ENCODE measurements at places on chromosomes 5 and 9. TPM values are rescaled to one million over a fixed set of nuclear protein-coding genes. Genes with fewer than 3 reads are reported as not detected.

DNA sequence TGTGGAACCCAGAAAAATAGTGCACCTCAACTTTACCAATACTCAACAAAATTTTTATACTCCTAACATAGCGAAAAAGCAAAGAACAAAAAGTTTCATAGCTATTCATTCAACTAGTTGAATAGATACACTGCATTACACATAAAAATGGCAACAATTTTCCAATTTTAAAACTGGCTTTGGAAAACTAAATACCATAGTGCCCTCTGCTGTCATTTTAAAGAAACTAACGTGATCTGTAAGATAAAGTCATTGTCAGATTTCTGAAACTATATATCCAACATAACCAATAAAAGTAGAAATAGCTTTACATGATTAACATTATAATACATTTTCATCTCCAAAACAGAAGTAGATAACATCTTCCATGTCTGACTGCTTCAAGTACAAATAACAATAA is 31.6 kb downstream of the DTWD2 start:
- no peak for DNase-seq

DNA sequence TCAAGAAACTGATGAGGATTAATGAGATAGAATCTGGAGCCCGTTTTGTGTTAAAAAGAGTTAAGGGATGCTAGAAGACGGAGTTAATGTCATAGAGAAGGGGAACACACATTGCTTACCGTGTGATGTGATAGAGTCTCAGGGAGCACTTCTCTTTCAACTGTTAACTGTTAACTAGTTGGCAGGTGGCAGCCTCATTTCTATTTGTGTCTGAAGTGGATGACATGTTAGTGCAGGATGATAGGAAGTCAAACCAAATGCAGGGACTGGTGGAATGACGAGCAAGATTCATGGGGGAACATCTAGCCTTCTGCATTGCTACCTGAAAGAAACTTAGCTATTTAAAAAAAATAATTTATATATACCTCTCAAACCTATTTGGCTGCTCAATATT is 222.7 kb downstream of the MAST4 start:
- no peak for DNase-seq

DNA sequence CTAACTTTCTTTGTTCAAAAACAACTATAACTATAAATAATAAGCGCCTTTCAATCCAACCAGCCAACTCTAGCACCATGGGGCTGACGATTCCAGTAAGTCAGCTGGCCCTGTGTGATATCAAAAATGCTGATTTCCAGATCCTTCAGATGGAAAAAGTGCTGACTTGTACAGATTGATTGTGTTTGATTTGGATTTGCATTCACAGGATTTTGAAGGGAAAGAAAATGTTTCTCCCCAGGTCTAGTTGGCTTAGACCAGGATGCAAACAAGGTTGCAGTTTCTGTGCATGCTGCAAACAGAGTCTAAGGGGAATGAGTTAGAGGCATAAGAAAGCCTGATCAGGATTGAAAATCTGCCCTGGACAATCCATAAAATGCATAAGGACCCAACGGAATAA is 68.9 kb downstream of the SLC1A3 start:
- DNase-seq: no peak

DNA sequence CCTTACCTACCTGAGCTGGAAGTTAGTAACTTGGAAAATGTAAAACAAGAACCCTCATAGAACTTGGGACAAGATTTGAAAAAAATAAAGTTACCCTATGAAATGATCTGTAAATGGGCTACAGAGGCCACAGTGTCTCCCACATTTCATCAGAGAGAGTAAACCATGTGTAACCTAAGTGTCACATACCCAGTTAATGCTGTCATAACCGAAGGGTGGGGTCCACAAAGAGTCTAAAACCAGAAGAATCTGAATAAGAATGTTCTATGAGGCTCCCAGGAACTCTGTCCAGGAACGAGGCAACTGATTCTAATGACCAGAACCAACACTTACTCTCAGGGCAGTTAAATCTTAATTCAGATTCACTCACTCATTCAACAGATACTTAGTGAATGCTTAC is 1.0 kb upstream of the FAM13B start:
- DNase-seq: no peak

DNA sequence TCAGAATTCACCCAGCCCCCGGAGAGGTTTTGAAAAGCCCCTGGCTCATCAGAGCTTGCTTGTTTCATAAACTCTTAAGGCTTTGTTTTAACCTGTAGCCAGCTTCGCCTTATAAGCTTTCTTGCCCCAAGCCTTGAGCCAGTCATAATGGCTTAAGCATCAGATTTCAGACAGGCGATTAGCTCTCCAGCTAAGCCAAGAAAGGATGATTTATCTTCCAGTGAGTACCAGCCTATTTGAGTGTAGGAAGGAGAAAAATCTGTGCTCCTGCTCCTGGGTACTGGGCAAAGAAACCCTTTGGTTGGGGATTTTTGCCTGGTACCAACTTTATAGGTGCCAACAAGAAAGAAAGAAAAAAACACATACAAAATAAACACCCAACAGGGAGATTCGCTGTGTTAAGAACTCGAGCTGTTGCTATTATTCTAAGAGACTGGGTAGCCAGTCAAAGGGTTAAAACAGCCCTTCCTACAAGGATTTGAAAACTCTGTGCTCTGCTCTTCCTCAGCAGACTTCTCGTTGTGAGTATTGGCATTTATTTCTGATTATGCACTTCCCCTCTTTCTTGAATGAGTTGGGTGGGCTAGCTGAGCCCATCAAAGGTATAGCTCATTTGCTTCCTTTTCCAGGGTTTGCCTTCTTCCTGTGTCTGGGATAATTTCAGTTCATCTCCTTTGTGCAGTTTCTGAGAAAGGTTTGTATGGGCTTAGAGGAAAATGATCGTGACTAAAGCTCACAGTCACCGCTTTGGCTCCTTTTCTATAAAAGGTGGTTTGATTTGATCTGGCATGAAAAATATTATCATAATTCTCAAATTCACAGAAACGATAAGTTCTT is 157.2 kb upstream of the DMRT1 start:
- DNase-seq: no peak

GRCh38 chr5:15614679-15615078 is 114.7 kb downstream of the FBXL7 start:
- DNase-seq: no peak

DNA sequence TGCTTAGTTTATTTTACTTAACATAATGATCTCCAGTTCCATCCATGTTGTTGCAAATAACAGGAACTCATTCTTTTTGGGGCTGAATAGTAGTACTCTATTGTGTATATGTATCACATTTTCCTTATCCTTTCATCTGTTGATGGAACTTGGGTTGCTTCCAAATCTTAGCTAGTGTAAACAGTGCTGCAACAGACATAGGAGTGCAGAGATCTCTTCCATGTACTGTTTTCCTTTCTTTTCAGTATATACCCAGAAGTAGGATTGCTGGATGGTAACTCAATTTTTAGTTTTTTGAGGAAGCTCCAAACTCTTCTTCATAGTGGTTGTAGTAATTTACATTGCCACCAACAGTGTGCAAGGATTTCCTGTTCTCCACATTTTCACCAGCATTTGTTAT is 138.8 kb upstream of the POC5 start:
- DNase-seq: no peak

The CMBL gene
- total RNA-seq: 2.2 TPM

GRCh38 chr5:59188419-59189225 is 605.7 kb downstream of the RAB3C start:
- peak; percentile 71 for DNase-seq

The BRINP1 gene
- total RNA-seq: not detected

DNA sequence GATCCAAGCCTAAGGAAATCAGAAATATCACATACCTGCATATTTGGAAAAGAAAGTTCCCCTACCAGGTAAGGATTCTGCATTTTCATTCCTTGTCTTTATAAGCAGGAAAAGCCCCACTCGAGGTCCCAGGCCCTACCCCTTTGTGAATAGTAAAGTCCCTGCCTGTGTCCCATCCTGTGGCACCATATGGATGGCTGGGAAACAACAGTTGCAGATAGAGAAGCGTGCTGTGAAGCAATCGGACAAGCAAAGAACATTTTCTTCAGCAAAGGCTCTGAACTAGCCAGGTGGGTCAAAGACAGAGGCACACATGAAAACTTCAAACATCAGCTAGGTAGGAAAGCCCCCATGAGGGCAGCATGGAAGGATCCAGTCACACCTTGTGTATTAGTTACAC is 169.3 kb downstream of the NR2F1-AS1 start:
- no peak for DNase-seq

DNA sequence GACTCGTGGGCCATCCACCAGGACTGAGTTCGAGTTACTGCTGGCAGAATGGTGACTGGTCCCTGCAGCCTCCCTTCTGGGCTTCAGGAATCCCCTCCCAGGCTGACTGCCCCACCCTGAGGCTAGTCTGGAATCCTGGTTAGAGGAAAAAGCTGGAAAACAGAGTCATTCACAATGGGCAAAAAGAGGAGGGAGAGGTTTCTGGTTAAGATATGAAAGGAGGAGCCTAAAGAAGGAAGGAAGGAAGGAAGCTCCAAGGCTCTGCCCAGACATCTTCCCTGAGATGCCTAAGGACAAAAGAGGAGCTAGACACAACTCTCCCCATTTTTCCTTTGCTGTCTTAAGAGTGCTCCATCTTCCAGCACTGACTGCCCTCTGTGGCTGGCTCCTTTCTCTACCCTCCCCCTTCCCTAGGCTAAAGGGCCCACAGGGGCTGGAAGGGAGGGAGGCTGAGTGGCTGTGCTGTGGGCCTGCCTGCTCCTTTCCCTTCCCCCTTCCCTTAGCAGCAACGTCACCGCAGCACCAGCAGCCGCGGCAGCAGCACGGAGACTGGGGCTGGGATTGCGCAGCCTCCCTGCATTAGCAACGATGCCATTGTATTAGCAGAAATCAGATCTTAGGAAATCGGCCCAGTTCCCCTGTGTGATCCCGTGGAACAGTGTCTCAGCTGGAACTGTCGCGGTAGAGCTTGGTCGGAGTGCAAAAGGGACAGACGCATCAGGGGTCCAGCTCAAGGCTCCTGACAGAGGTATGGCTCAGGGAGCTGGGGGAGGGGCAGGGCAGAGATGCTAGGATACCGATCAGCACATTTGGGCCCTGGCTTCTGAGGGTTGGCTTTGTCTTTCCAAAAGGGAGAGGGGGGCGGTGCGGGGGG is 48.7 kb downstream of the RUSC2 start:
- DNase-seq: no peak

DNA sequence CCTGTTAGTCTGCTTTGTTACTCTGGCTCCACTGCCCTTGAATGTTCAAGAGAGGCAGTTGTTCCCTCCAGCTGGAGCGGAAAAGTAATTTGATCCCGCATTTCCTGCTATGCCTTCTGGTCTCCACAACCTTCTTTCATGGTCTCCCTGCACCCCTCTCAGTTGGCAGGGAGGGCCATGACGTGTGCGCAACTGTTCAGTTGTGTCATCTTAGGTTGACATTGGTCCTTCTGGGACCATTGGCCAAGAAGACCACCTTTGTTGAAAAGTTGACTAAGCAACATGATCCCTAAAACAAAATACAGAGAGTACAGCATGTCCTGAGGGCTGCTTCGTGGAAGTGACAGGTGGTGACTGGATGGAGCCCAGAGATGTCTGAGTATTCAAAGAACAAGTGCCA is 192.5 kb upstream of the TUT7 start:
- no peak for DNase-seq

DNA sequence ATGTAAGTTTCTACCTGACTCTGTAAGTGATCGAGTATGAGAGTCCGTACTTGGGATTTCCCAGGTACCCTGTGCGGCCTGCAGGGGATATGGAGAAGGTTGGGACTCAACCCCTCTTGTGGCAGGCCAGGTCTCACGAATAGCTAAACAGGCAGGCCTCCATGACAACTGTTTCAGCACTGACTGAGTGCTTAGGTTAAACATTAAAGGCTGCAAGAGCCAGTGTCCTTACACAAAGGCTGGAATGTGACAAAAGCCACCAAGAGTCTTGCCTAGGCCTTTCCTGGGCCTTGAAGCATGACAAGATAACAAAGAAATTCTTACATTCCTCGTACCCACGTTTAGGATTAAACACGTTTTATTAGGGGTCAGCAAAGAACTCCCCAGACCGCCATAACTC is 58.6 kb downstream of the THBS4 start:
- no peak for DNase-seq

- DNase-seq: no peak
Measured at GRCh38 chr9:126521976-126522590, 91.6 kb upstream of the LMX1B start.

- DNase-seq: peak; percentile 65
Measured at GRCh38 chr5:39376293-39376714, 12.0 kb upstream of the C9 start.

The TSLP gene
- total RNA-seq: 0.81 TPM

The MARVELD2 gene
- total RNA-seq: 0.45 TPM

The PCDHGA10 gene
- total RNA-seq: 0.05 TPM

DNA sequence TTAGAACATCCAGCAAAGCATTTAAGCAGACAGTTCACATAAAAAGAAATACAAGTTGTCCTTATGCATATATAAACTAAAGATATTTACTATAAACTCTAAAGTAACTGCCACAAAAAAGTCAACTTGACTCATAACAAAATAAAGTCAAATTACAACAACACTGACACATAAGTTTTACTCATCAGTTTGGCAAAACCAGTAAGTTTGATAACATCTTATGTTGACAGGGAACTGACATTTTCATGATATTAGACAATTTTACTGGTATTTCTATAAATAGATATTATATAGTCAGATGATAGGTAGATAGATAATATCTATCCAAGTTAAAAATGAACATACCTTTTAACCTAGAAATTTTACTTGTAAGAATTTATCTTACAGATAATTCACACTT is 9.9 kb upstream of the TSLP start:
- no peak for DNase-seq

DNA sequence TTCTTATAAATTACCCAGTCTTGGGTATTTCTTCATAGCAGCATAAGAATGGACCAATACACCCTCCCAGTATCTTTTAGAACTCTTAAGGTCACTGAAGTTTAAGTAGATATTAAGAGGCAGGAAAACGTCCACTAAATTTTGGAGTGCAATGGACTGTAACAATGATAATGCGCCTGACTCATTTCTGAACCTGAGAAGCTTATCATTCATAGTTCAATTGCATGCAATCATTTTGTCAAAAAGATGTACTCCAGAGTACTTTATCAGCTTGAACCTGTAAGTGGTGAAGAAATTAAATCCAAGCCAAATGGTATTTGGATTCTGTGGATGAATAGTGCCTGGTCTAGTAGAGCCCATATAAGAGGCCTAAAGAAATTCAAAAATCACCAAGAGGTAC is 196.5 kb upstream of the CDH9 start:
- DNase-seq: no peak

GRCh38 chr5:14932902-14933469 is 61.4 kb upstream of the ANKH start:
- DNase-seq: no peak

GRCh38 chr9:134136118-134136995 is 475 bp downstream of the WDR5 start:
- DNase-seq: peak; percentile 26
